GM06990 (cell line): ENCODE measurements at places on chromosomes 2 and 18.

- no peak for DNase-seq
Measured at GRCh38 chr2:61229936-61230335, 67.9 kb downstream of the C2orf74 start.

DNA sequence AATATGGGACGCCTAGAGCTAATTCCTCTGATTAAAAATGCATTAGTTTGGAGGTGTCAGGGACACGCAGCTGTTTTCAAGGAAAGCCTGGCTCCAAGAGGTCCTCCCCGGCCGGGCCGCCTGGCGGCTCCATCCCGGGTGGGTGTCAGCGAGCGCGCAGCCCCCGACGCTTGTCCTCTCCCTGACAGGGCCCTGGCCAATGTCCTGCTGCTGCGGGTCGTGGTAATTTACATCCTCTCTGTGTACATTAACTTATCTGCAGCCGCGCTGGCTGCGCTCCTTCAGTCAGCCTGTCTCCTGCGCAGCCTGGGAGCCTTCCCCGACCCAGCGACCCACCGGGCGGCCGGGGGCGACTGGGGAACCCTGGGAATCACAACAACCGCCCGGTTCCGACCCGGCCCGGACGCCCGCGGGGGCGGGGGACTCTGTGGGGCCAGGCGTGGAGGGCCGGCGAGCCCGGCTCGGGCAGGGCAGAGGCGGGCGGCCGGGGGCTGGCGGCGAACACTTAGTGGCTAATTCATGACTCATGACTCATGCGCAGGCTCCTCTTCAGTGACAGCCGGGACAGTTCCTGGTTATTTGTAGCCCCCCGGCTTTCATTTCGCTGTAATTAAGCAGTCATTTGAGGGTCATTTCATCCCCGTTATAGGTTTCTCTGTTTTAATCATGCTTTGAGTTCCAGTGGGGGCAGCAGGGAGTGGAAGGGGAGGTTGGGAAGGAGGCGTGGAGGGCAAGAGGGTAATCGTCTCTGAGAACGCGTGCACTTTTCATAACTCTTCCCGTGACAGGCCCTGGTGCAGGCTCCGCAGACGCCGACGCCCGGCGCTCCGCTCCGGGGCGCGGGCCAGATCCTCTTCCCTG is 141.9 kb upstream of the CTAGE1 start:
- DNase-seq = no peak

DNA sequence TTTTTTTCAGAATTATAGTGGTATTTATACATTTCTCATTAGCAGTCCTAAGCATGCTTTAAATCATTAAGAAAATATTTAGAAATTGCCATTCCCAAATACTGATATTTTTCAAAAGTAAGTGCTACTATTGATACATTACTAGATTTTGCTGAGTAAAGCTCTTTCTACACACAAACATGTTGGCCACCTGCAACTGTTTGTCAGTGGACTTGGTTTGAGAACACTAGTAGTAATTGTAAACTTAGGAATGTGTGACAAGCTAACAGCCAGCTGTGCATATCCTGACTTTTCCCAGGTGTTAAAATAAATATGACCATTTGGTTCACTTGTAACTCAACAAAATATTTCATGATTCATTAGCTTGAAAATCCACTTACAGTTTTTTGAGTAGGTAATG is 103.1 kb downstream of the MSTN start:
- DNase-seq = no peak

- no peak for DNase-seq
Measured at GRCh38 chr2:7852546-7852945, 829.3 kb upstream of the ID2 start.

GRCh38 chr2:108629417-108629816 is 89.9 kb upstream of the RANBP2 start:
- DNase-seq = no peak

DNA sequence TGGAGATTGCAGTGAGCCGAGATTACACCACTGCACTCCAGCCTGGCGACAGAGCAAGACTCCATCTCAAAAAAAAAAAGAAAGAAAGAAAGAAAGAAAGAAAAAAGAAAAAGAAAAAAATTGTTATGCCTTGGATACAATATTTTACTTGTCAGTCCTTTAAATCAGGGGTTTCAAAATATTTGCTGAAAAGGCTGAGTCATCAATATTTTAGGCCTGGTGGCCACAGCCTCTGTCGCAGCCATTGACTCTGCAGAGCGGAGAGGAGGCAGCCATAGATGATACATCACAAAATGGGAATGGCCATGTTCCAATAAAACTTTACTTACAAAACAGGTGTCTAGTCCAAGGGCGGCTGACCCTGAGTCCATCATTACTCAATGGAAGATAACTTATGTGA is 314.8 kb upstream of the SALL3 start:
- DNase-seq = no peak

GRCh38 chr2:47402805-47403608 is at the start of gene MSH2:
Gene MSH2, plus strand, starts transcription at chr2:47403156. Its CDS starts 36 bp downstream, at chr2:47403192.
- DNase-seq = peak; percentile 95

- DNase-seq = no peak
Measured at GRCh38 chr2:51994123-51994763, 962.3 kb upstream of the NRXN1 start.

DNA sequence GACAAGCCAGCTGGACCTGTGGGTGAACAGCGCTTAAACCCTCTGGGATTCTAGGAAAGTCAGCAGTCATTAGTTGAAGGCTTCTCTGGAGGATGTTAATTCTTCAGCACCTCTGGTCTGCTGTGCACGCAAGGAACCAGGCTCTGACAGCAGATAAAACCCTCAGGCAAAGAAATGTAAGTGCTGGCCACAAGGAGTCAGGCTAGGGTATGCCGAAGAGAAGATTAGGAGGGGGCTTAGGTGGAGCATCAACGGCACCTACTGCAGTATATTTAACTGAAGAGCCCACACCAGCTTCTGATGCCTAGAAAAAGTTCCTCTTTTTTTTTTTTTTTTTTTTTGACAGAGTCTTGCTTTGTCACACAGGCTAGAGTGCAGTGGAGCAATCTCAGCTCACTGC is 304.2 kb upstream of the MC4R start:
- DNase-seq = no peak

- no peak for DNase-seq
Measured at GRCh38 chr18:79963658-79964329, 649 bp upstream of the HSBP1L1 start.

DNA sequence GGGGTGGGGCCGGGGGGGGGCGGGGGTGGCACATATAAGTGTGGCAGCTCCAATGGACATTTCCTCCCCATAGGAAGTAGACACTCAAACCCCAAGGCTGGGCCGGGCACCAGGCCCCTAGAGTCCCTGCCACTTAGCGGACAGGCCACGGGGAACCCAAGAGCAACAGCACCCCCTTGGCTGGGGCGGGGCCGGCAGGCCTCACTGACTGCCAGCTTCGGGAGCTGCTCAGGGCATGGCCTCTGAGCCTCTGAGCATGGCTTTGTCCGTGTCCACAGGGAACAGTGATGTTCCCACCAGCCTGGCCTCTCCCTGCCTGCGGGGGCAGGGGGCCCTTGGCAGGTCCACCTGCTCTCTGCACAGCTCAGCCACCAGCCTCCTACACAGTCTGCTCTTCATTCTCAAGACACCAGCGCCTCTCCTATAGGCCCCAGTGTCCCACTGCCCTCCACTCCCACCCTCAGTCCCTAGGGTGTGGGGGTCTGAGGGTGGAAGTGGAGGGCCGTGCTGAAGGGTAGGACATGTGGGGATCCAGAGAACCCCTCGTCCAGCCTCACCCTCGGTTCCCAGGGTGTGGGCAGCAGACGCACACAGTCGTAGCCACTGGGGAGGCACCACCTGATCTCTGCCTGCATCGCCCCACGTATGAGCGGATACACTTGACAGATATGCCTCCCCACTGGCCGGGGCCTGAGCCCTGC is 106.7 kb downstream of the FAM210A start:
- no peak for DNase-seq

GRCh38 chr2:188607501-188607900 is 315.8 kb downstream of the GULP1 start:
- DNase-seq = no peak

DNA sequence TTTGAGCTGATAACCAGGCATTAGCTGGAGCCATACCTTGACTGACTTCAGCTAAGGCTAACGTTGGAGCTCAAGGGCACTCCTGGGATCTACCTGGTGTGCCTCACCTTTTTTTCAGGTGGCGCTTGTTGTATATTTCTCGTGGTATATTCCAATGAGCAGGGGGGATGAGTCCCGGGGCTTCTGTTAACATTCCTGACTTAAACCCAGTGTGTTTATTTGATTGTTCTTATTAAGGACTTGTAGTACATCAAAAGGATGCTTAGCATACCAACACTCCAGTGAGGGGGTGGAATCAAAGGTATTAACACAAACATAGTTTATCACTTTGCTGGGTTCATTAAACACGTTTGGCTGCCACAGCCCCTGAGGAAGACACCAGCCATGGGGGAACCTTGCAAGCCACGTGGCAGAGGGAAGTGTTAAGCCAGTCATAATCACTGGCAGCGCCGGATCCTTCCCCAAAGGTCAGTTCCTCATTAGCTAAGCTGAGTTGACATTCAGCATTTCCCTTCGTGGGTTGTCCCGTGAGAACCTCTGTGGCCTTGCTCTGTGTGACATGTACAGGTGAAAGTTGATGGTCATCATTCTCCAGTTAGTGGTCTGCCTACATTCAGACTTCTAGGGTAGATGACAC is 119.5 kb upstream of the MCFD2 start:
- DNase-seq = no peak

GRCh38 chr2:234974501-234975385 is 22.9 kb downstream of the SH3BP4 start:
- no peak for DNase-seq

DNA sequence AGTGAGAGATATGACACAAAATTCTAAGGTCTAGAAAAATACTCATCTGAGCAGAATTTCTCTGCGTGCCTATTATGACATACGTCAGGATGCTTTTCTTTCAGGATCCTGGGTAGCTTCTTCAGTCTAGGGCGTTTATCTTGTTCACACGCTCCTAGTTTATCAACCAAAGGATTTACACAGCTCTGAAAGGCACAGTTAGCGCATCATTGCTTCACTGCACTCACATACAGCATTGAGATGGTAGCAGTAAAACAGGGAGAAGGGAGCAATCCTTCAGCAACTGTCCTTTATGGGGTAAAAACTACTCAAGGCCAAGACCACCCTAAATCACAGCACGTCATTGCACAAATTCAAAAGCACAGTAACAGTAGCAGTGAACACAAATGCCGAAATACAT is 222.8 kb downstream of the SUCLG1 start:
- DNase-seq = no peak

DNA sequence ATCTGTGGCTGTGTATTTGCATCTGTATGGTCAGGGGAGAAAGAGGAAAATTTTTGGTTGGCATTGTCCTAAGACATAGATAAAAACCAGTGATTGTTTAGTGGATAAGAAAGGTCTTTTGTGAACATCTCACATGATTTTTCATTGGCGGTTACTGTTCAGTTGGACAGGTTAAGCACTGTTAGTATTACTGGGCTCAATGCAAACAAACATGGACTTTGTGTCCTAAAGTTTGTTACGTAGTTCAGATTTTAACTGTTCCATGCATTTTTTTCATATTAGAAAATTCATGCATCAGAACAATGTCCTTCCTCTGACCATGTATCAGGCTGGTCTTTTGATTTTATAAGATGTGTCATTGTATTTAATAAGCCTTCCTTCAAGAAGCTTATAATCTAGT is 368.0 kb downstream of the MEIS1 start:
- DNase-seq = no peak

GRCh38 chr2:113157897-113158753 is 15.6 kb upstream of the PSD4 start:
- DNase-seq = no peak

- no peak for DNase-seq
Measured at GRCh38 chr2:165953306-165953654, 296 bp downstream of the TTC21B start.

DNA sequence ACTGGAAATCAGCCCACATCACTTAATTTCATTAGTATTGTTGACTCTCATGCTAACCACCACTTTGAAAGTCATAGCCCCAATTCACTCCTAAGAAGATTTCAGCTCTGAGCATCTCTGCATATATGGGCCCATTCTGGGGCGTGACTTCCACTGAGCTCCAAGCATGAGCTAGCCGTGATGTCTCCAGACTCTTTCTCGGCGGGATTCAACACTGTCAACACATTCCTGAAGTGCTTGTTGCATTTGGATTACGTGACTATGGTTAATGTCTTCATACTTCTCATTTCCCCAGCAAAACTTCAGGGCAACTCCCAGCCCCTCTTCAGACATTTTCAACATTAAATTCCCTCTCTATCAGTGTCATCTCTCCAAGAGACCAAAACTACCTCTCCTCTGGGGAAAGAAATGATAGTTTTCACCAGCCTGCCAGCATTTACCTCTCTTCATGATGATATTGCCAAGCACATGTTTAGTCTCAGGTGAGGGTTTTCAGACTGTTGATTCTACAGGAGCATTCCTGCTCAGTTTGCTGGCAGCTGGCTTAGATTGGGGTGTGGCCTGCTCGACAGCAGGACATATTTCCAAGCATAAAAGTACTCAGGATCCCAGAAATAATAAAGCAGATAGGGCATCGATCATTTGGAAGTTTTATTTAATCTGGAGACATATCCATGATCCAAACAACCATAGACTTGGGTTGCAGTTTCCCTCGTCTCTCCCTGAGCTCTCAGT is 81.7 kb downstream of the FEZ2 start:
- DNase-seq = no peak

GRCh38 chr2:174121612-174122011 is 126.7 kb downstream of the OLA1 start:
- DNase-seq = no peak

DNA sequence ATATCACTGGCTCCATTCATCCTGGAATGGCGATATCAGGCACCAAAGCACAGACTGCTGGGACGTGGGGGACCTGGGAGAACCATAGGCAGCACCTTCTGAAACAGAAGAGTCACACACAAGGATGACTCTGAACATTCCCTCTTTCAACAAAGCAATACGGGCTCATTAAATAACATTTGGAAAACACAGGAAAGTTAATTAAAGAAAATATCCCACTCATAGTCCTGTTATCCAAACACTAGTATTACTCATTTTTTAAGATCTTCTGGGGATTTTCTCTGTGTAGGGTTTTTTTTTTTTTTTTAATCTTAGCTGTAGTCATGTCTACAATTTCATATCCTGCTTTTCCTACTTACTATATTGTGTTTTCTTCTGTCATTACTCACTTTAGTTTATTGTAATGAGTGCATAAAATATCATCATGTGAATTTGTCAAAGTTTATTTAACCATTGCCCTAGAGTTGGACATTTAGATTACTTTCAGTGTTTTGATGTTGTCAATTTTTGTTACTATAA is 70.0 kb upstream of the SP3 start:
- DNase-seq = no peak

- DNase-seq = no peak
Measured at GRCh38 chr2:5697562-5697961, 5.4 kb downstream of the SOX11 start.

- no peak for DNase-seq
Measured at GRCh38 chr2:238863749-238864206, 15.9 kb downstream of the TWIST2 start.
